ENCODE measurements at places on chromosomes 2 and 18.

DNA sequence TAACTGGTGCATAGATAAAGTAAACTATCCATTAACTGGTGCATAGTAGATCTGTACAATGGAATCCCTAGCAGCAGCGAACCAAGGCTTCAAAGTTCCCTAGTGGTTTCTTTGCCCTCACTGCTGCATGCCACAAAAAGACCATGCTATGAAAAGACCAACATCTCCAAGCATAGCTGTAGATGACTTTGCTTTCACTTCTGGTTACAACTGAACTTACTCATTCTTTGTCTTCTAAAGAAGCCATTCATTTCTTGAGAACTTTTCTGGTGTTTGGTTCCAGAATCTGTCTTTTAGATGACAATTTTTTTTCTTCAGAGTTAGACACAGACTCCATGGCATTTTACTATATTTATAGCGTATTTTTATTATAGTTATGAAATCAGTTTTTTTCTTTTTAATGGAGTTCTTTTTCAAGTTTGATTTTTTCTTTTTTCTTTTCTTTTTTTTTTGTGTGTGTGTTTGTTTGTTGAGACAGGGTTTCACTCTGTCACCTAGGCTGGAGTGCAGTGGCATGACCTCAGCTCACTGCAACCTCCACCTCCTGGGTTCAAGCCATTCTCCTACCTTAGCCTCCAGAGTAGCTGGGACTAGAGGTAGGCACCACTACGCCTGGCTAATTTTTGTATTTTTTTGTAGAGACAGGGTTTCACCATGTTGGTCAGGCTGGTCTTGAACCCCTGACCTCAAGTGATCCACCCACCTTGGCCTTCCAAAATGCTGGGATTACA is 63.6 kb downstream of the SLC35F5 start:
- no peak for DNase-seq

- no peak for DNase-seq
Observed at GRCh38 chr2:160666154-160667060, 172.8 kb upstream of the RBMS1 start.

GRCh38 chr2:70890469-70891065 is 45.1 kb upstream of the ATP6V1B1 start:
- DNase-seq: no peak

DNA sequence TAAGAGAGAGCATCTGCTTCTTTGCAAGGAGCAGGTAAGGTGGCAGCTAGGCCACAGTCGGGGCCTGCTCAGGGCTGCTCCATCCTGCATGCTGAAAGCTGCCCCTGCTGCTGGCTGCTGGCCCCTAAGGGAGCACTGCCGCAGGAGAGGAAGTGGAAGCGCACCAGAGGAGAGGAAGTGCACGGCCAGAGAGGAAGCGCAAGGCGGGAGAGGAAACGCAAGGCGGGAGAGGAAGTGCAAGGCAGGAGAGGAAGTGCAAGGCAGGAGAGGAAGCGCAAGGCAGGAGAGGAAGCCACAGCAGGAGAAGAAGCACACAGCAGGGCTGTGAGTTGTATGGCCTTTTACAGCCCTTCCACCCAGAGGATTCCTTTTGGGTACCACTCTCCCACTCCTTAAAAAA is 539.0 kb upstream of the TNP1 start:
- DNase-seq: no peak

DNA sequence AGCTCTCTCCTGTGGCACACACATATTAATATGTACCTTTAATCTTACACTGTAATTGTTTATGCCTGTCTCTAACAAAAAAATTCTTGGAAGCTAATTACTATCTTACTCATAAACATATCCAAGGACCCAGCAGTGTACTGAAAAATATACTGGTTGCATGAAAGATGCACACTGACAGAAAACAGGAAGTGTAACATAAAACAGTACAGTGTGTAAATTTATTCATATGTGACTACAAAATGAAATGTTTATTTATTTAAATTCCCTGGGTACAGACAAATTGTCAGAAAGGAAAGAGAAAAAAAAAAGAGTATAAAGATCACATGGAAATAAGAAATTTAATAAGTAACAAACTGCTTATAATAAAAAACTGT is 28.5 kb downstream of the TMEM131 start:
- no peak for DNase-seq

- no peak for DNase-seq
Observed at GRCh38 chr2:152846697-152847470, 128.5 kb downstream of the ARL6IP6 start.

- no peak for DNase-seq
Observed at GRCh38 chr2:27728081-27728858, 43.2 kb upstream of the MRPL33 start.

- DNase-seq: no peak
Observed at GRCh38 chr2:237567276-237568029, 1.1 kb downstream of the PRLH start.

GRCh38 chr2:212682937-212683336 is 144.3 kb upstream of the ERBB4 start:
- DNase-seq: no peak

GRCh38 chr2:101989740-101990460 is 1.9 kb upstream of the IL1R2 start:
- DNase-seq: no peak

DNA sequence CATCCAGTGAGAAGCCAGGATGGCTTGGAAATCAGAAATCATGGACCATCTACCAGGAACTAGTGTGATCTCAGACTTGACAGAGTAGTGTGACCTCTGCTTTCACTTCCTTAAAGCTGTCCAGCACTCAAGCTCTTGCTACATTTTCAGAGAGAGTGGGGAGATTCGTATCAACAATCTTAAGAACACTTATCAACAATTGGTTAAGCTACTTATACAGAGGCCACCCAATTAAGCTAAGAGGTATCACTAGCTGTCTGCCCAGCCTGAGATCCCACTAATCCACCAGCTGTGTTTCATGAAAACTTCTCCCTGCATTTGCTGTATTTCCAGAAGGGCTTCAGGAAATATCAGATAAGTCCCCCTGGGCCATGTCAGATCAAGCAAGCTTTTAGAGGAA is 4.2 kb downstream of the RPRM start:
- no peak for DNase-seq

- DNase-seq: no peak
Observed at GRCh38 chr18:50928551-50928950, 39.3 kb upstream of the ELAC1 start.

- no peak for DNase-seq
Observed at GRCh38 chr18:14914121-14914520, 166.1 kb downstream of the ANKRD30B start.

DNA sequence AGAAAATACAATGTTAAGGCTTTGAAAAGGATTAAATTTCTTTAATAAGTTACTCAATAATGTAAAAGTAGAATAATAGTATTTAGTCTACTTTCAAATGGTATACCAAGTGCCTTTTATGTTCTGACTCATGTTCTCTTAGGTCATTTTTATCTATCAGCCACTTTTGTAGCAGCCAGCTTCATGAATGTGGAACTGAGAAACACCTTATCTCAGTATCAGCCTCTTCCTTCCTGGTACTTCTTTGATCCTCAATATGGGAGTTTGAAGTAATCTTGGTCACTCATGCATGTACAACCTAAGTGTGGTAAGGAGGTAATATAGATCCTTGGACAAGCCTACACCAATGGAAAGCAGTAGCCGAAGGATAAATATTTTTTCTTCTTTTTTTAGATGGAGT is 180.4 kb upstream of the NRXN1 start:
- no peak for DNase-seq

- no peak for DNase-seq
Observed at GRCh38 chr2:103213028-103213542, 451.3 kb downstream of the TMEM182 start.

GRCh38 chr2:25251422-25252273 is 83.3 kb upstream of the POMC start:
- peak; percentile 36 for DNase-seq

DNA sequence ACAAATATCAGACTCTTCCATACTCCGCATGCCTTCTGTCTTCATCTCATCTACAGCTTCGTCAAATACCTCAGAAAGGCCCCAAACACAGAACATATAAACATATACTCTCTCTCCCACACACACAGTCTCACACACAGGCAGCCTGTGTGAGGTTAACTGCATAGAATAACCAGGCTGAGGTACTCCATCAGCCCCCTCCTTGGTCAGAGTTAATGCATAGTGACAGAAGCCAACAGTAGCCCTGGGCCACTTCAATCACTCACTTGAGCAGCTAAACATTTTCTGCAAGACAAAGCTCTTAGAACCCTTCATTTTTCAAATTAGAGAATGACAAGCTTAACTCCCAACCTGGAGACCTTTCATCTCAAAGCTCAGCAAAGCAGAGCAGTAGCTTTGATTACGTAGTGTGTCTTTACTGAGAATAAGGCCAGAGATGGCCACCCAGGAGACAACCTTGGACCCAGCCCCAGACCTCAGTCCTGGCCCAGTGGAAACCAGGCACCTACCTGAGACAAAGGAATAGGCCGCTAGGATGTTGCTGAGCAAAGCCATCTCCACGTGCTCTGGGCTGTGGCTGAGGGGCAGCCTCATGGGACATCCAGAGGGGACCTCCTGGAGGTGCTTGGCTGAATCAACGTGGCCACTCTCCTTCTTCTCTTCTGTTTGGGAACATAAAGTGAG is 43.0 kb downstream of the EVA1A start:
- DNase-seq: no peak

DNA sequence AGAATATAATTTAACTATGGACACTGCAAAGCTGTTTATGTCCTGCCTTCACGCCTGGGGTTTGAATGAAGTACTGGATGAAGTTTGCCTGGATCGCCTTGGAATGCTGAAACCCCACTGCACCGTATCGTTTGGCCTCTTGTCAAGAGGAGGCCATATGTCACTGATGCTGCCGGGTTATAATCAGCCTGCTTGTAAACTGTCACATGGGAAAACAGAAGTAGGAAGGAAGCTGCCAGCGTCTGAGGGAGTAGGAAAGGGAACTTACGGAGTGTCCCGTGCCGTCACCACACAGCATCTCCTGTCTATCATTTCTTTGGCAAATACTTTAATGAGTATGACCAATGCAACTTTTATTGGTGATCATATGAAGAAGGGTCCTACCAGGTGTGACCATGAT is 105.8 kb downstream of the WDR7 start:
- no peak for DNase-seq
